Cortex of kidney (tissue), 1 donor: ENCODE measurements at places on chromosomes 11 and 22.

DNA sequence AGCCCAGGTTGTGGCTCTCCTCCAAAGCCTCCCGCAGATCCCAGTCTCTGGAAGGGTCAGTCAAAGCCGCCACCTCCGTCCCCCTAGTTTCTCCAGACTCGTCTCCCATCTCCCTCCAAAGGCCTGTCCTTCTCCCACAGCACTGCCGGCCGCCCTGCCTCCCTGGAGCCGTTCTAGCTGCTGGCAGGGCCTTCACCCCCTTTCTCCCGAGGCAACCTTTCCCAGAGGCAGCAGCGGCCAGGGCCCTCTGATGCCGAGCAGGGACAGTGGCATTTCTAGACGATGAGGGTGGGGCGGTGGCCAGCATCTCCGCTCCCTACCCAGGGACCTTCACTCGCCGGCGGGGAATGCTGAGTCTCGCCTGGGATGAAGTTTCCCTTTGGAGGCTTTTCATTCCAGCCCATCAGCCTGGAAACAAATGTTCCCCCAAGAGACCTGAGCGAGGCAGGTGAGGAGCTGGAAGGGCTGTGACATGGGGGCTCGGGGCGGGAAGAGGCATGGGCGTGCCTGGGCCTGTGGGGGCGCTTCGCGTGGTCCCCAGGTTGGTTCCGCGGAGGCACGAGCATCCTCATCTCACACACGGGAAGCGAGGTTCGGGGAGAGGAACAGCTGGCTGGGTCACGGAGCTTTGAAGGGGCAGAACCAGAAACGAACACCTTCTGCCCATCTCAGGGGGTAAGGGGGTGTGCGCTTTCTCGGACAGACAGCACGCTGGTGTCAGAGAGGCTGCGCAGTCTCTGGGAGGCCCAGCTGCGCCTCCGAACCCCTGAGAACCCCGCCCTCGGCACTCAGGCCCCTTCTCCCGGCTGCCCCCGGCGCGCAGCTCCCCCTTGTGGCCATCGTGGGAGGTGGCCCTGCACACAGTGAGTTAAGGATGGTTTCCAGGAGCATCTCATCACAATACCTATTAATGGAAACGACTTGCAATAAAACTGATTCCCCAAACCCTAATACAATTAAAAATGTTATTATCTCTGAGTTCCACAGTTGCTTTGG, 18.1 kb upstream of the KLHL35 start:
- no peak for DNase-seq

DNA sequence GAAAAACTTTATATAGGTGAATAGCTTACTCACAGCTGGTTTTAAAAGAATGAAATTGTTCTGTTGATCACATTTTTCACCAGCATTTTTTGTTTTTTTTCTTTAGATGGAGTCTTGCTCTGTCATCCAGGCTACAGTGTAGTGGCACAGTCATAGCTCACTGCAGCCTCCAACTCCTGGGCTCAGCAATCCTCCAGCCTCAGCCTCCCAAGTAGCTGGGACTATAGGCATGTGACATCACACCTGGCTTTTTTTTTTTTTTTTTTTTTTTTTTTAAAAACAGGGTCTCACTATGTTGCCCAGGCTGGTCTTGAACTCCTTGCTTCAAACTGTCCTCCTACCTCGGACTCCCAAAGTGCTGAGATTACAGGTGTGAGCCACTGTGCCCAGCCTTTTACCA, 3.6 kb downstream of the PACS1 start:
- no peak for DNase-seq

DNA sequence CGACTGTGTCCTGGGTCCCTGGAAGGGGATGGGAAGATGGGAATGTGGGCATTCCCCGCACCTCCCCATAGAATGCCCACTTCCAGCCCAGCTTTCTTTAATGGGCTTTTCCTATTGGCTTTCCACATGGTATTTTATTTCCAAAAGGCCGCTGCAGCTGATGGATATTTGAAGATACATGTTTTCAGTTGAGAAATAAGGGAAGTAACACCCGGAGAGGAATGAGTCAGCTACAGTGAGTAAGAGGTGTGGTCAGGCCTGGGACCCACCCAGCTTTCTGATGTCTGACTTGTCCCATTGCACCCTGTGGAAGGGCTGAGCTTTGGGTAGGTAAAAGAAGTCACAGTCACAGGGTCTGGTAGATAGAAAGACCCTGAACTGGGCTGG, 476.9 kb downstream of the MIAT start:
- no peak for DNase-seq

DNA sequence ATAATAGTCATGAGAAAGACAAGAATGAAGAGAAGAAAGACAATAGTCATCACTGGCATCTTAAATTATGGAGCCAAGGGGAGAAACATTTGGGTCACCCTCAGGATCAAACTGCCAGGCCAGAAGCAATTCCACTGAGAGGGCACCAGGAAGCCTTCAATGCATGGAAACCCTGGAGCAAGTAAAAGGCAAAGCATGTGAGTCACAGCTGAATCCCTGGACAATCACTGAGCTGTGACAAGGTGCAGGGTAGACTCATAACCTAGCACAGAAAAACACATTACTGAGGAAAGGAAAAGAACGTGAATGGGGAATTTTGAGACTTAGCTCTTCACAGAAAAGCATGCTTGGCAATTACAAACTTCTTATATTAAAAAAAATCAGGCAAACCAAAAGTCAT, 1.6 kb downstream of the KCNJ1 start:
- no peak for DNase-seq

GRCh38 chr11:134751766-134752165, 339.7 kb upstream of the B3GAT1 start:
- DNase-seq = no peak

DNA sequence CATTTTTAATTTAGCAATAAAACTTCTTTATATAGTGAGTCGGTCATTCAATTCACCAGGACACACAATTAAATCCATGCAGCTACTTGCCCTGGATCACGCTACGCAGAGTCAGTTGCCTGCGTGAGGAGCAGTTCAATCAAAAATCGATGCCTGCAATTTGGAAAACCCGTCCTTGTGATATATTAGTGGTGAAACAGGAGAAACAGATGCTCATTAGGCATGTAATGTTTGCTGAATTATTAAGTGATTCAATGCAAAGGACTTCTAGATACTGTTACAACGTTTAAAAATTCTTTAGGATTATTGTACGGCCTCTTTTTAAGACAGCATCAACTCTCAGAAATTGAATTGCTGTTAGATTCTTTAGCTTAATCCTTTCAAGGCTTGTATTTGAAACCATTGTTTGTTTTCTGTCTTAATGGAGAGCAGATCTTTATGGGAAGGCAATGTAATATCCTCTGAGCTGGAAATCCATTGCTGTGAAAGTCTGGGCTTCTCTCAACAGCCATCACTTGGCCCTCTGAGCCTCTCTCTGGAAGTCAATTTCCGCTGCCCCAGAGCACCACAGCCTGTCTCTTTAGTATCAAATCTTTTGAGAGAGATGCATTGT, 20.1 kb upstream of the PAMR1 start:
- DNase-seq = no peak

- DNase-seq = no peak
These were observed 118.3 kb downstream of the SEZ6L start for GRCh38 chr22:26287382-26288225.

DNA sequence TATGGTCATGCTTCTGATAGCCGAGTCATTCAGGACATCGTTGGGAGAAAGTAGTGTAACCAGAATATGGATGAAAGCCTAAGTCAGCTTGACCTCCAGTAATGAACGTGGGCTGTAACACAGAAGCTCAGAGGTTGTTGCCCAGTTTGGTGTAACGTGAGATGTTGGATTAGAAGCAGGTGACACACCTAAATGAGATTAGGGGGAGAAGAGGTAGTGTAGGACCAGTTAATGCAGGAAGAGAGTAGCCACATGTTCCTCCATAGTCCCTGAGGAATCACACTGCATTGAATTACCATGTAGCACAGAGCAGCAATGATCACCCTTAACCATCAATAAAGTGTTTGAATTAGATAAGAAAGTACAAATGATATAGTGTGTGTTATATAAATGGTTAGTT, 20.4 kb downstream of the FBXO7 start:
- no peak for DNase-seq

GRCh38 chr22:39721206-39722031, 150.9 kb downstream of the CACNA1I start:
- no peak for DNase-seq

DNA sequence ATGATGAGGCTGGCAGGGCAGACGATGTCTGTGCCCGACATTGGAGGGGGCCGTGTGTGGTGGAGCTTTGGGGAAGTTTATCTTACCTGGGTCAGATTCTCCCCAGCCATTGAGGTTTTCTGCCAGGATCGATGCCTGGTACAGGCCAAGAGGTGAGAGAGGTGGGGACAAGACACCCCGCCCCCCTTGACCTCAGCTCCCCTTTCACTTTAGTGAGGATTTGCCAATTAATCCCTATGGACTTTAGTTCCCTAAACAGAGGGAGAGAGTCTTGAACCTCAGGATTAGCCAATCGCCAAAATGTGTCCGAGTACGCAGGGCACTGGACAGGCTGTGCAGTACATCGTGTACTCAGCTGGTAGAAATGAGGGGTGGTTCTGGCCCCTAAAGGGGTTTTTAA, 541 bp downstream of the HORMAD2 start:
- no peak for DNase-seq
